ENCODE measurements at places on chromosomes 5 and 9.

- DNase-seq, result no peak
Observed at GRCh38 chr5:130627145-130627544, 537.9 kb downstream of the HINT1 start.

GRCh38 chr5:6359555-6360322 lies 18.6 kb downstream of the MED10 start:
- no peak for DNase-seq

DNA sequence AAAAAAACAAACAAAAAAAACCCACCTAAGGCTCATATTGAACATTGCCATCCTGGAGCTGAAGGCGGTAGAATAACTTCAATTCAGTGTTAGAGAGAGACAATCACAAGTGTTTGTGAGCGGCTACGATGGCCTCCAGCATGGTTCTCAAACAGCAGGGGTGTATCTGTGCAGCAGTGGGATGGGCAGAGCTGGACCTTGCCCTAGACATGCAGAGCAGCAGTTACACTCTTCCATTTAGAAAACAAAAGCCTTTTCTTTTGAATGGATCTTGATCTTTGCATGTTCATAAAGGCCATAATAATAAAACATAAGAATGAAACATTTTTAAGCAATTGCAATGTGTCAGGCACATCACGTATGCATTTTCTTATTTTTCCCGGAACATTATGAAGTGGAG lies 50.3 kb downstream of the ARHGAP26 start:
- no peak for DNase-seq

DNA sequence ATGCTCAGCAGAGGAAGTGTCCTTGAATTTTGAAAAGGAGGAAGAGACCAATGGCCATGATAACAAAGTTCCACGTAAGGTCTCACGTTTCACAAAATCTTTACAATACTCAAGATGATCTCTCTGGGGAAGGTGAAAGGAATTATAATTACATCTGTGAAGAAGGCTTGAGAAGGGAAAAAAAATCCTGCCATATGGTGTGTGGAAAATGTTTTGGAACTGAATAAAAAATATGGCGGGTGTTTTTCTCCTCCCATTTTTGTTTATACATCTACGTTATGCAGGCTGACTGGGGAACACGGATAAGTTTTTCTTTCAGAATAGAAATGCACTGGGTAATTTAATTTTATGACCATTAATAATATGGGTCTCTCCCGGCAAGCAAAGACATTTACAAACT lies 425.6 kb upstream of the BRINP1 start:
- DNase-seq, result no peak

DNA sequence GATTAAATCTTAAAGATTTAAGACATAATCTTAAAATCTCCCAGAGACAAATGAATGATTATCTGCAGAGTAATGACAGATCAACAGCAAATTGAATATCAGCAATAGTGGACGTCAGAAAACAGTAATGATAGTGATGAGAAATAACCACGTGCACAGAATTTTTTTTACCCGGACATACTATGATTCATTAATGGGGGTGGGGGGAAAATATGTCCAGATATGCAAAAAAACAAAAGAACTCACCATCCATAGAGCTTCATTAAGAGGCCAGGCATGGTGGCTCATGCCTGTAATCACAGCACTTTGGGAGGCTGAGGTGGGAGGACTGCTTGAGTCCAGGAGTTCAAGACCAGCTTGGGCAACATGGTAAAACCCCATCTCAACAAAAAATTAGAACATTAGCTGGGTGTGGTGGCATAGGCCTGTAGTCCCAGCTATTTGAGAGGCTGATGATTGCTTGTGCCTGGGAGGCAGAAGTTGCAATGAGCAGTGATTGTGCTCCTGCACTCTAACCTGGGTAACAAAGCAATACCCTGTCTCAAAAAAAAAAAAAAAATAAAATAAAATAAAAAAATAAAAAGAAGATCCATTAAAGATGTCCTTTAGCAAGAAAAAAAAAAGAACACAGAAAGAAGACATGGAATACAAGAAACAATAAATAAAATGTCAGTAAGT lies 30.9 kb upstream of the SHOC1 start:
- DNase-seq, result no peak

DNA sequence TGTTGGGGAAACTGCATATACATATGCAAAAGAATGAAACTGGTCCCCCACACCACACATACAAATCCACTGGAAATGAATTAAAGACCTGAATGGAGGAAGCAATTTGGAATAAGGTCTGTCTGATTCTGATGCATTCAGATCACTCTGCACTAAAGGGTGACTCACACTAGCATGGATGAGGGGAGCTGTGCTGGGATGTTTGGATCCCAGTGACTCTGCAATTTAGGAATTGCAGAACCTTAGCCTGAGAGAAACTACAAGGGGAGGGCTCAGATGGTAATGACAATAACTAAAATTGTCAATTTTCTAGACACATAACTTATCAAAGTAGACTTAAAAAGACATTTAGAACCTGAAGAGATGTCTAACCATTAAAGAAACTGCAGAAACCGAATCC lies 312.0 kb downstream of the CDK5RAP2 start:
- DNase-seq, result no peak

- no peak for DNase-seq
Observed at GRCh38 chr9:35236692-35237091, 74.9 kb downstream of the UNC13B start.

DNA sequence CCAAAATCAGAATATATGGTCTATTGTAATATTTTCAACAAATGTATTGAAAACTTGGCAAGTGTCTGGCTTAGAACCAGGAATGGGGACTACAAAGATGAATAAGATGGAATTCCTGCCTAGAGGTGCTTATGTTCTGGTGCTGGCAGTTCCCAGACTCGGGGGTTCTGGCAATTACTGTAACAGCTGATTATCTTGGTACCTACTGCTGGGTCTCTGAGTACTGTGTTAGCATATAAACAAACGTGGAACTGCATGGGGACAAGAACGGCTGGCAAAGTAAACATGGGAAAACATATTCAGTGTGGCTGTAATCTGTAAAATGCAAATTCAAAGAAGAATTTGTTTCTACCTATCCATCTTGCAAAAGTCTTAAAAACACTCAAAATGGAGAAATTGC lies 89.9 kb downstream of the SLC24A2 start:
- DNase-seq, result no peak

GRCh38 chr5:156359476-156359875 lies 32.5 kb downstream of the SGCD start:
- DNase-seq, result no peak

DNA sequence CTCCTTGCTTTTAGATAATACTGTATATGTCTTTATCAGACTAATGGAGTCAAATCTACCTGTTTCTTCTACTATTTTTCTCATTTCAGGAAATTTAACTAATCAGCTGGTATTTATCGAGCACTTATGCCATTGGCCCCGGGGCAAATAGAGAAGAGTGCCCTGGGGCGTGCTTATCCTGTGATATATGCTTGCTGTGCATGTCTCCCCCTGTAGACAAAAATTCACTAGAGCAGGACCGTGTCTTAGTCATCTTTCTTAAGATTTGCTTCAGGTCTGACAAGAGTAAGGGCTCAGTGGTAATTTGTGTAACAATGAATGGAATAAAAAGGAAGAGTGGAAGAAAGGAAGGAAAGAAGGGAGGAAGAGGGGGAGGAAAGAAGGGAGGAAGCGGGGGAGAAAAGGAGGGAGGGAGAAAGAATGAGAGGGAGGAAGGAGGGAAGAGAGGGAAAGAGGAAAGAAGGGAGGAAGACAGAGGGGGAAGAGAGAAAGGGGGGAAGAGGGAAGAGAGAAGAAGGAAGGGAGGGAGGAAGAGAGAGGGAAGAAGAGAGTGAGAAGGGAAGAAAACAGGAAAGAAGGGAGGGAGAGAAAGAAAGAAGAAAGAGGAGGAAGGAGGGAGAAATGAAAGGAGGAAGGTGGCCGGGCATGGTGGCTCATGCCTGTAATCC lies 295.7 kb upstream of the PANK3 start:
- DNase-seq, result no peak

All from keratinocyte (primary cell).